Activated T-cell treated with anti-CD3 and anti-CD28 coated beads, Interleukin-2, amount 50 U/mL, for 24 hours (primary cell): ENCODE measurements at places on chromosomes 16 and 17.

GRCh38 chr16:75550211-75550662 is 5.8 kb downstream of the TMEM231 start:
- DNase-seq, result no peak

- DNase-seq, result peak; percentile 63
Observed at GRCh38 chr17:35432176-35433074, at the start of gene SLFN12. Gene SLFN12 (minus strand): TSS chr17:35432500. CDS start chr17:35423028, 9,472 bp downstream.

DNA sequence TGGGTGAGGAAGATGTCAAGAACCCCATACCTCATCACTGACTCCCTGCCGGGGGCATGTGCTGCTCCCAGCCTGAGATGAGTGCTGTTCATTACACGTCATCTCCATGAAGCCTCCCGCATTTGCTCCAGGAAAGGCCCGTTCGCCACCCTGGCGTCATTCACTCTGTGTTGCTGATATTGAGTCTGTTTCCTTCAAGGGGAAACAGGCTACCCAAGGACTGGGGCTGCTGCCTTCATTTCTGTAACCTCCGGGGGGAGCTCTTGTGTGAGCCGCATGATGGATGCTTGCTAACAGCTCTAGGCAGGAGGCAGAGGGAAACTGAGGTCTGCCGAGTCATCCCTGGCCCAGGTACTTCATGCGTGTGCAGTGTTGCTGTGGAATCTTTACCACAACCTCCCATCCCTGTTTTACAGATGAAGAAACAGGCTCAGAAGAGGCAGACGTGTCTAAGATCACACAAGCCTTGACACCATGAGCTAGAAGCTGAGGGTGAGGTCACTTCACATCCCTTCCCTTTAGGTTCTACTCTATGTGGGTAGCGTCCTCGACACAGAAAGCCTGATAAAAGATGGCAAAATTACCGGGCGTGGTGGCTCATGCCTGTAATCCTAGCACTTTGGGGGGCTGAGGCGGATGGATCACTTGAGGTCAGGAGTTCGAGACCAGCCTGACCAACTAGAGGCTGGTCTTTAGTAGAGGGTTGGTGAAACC is 3.5 kb upstream of the ARMC5 start:
- no peak for DNase-seq

DNA sequence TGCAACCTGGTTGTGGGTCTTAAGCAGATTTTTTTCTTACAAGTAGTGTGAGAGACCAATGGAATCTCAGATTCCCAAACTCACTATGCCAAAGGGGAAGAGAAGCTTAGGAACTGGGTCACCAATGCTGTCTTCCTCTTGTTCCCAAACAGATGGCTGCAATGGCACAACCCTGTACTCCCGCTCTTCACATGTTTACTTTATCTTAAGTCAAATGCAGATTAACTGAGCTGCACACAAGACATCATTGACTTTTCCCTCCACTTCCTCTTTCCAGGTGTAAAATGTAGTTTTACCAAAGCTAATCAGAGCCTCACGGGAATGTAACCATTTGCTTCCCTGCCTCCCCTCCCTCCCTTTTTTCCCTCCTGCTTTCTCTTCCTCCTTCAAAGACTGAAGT is 14.4 kb upstream of the CD300E start:
- no peak for DNase-seq

DNA sequence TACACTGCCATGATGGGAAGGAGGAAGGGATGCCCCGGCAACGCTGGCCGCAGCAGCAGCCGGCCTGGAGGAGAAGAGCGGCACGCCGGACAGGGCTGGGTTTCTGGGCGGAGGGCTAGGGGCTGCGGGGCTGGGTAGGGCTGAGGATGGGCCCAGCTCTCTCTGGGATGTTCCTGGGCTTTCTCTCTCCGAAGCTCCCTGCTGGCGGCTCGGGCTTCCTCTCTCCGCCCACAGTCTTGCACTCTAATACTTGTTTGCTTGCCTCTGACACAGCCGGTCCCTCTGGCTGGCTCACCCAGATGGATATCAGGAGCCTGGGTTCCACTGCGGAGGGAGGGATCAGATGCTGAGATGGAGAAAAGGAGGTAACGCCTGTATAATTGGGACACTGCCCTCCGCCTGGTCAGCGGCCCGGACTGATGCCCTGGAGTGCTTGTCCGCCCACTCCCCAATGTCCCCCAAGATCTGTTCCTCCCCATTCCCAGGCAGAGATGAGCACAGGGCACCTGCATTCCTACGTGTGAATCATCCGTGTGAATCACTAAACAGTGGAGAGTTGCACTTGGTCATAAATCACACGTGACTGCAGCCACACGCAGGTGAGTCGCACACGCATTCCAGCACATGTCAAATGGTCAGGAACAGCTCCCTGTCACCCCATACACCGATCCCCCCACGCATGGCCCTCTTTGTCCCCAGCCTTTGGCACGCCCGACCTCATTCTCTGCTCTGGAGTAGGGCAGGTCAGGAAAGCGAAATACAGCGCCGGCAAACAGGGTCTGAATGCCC is at the start of gene ALOXE3:
TSS of gene ALOXE3 (minus strand) at position 535 of the 789 bp plus-strand sequence. CDS start at position 11, 524 bp downstream.
- no peak for DNase-seq

DNA sequence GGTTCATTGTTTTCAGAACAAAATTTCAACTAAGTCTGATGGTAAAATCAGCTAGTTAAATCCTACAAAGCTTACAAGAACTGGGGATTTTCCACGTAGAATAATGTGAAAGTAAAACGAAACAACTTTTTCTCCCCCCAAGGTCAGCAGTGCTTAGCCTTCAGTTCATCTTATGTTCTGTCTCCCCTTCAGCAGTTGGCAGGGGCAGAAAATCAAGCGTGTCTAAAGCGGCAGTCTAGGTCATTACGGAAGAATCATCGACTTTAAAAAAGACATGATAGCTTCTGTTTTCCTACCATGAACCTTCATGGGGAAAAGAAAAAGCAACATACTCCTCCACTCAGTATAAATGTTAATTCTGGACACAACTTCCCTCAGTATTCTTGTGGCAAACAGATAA is 50.7 kb downstream of the GNA13 start:
- no peak for DNase-seq

DNA sequence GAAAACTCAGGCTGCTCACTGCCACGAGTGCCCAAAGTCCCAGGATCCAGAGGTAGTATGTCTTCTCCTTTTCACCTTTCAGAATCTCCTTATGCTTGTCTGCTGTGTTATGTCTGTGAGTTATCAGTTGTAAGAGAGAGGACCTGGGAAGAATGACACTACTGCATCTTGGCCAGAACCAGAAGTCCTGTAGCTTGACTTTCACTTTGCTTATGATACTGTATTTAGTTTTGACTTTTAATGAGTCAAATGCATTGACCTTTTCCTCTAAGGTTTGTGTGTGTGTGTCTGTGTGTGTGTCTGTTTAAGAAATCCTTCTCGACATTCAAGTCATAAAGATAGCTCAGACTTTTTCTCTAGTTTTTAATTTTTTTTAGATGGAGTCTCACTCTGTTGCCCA is 43.4 kb downstream of the BMERB1 start:
- no peak for DNase-seq

DNA sequence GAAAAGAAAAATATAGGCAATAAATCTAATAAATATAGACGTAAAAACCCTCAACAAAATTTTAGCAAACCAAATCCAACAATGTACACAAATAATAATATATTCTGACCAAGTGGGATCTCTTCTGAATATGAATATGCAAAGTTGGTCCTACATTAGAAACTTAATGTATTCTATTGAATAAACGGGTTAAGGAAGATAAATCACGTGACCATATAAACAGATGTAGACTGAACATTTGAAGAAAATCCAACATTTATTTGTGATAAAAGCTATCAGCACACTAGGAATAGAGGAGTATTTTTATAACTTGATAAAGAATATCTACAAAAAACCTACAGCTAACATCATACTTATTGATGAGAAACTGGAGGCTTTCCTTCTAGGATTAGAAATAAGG is 502.8 kb upstream of the KIF2B start:
- no peak for DNase-seq

DNA sequence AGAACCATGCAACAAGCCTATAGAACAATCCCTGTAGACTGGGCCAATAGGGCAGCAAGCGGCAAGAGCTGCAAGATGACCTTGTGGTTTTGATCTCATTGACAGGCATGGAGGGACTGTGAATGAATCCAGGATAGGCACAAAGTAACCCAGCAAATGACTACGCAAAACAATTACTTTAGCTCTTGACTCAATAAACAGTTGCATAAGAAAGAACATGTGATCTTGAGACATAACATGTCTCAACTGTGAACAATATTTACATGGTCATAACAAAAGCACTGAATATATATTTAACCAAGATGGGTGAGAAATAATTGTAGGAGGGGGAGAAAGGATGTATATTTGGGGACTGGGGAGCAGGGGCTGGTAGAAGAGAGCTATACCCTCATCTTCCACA is 313.7 kb upstream of the CDH5 start:
- DNase-seq, result no peak

DNA sequence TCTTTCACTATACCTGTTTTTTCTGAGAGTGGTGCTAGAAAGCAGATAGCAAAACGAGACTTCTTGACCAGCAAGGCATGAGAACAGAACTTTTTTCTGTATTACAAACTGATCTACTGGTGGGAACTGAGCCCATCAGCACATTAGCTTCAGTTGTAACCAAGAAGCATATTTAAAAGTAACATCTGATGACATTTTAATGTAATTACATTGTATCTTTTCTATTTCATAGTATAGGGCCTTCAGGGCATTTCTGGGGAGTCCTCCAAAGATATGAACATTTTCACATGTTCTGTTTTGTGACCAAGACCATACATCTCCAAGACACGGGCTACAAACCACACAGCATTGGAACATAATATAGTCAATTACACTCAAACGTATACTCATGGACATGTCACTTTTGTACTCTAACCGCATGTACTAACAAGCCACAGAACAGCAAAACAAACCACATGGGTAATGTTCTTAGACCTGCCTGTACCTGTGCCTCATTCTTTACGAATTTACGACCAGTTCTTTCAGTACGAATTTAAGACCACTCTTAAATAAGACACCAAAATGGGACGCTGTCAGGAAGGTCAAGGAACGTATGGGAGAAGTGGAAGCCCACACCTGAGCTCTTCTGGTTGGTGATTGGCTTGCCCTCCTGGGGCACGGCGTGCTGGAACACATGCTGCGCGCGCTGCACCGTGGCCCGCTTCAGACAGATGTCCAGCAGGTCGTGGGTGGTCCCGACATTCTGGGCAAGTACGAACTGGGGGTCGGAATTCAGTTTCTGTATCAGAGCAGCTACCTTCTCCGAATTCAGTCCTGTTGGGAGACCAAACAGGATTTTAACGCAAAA is 825 bp downstream of the BLMH start:
- no peak for DNase-seq

DNA sequence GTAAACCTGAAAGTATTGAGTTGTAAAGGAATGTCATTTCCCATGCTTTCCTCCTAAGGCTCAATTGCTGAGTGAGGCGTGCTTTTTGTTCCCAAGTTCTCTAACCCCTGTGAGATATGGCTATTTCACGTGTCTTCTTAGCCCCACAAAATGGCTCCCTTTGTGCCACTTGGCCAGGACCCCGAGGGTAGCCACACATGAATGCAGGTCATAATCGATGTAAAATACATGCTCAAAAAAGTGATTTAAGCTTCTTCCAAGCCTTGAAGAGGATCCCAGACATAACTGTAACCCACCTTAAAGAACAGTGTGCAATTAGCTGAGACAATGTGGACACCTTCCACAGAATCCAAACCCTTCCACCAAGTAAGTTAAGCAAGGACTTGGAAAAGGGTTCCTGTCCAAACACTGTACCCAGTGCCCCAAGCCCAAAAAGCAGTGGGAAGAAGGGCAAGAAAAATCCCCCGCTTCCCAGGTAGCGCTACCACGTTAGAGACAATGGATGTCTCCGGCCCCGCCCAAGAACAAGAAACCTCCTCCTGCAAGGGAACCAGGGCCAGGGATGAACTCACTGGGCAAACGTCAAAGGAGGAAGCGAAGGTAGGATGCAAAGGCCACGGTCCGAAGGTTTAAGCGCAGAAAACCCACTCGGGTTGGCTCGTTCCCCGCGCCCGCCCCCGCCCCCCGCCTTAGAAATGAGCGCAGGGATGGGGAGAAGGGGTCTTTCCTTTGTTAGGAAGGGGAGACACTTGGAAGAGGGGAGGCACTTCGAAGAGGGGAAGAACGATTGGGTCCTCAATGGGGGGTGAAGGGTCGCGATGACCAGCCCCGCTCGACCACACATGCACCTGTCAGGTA is 1.2 kb downstream of the JPT1 start:
- DNase-seq, result peak; percentile 54

- no peak for DNase-seq
Observed at GRCh38 chr17:16906680-16907079, 65.2 kb downstream of the TNFRSF13B start.

- DNase-seq, result no peak
Observed at GRCh38 chr17:82175201-82175600, 37.4 kb downstream of the CCDC57 start.

DNA sequence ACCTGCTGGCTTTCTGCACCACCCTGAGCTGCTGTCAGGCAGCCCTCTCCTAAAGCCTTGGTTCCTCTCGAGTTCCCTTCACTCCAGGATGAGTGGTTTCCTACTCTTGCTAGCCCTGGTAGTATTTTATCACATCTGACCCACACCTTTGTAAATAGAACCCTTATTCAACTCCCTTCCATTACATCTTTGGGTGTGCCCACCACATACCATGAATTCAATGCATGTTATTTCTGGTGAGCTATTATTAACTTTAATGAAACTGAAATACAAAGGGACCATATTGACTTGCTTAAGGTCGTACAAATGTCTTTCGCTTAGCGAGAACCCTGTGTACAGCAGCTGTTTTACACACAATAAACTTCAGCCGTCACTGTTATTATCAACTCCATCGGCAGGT is 521.3 kb downstream of the GRIN2A start:
- DNase-seq, result no peak

GRCh38 chr17:35942588-35943186 is 826 bp downstream of the LYZL6 start:
- DNase-seq, result no peak

DNA sequence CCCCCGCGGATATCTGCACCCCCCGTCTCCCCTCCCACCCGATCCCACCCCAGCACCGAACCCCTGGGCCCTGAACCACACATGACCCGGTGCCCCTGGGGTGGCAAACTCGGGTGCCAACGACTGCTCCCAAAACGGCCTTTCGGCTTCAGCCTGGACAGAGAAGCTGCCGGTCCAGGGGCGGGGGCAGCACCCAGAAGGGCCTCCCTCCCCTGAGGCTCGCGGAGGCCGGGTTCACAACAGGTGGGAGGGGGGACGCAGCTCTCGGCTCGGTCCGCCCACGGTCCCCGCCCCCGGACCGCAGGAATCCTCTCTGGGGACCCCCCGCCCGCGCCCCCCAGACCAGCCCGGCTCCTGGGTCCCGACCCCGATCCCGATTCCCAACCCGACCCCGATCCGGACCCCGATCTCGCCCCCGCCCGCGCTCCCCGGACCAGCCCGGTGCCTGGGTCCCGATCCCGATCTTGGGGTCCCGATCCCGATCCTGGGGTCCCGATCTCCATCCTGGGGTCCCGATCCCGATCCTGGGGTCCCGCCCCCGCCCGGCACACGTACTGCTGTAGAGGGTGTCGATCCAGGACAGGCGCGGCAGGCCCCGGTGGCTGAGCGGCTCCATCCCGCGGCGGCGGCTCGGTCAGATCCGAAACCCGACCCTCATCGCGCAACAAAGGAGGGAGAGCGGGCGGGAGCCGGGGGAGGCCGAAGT is 516 bp downstream of the ABR start:
- DNase-seq, result peak; percentile 43
